ENCODE measurements at places on chromosomes 3 and 15.

DNA sequence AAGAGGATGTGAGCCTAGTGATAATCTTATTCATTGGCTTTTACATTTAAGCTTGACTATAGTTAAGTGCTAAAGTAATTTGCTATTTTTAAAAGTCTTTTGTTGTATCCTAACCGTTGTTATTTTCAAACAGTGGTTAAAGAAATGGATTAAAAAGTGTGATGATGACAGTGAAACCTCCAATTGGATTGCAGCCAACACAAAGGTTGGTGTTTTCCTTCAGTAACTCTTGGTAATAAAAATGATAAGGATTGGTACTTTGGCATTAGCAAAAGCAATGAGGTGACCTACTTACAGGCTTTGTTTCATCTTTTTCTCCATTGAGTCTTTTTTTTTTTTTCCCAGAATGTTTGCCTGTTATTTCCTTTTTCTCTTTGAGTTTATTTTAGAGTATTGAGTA is 87.5 kb upstream of the GOLGA6B start:
- no peak for DNase-seq

- no peak for DNase-seq
Observed at GRCh38 chr3:116947148-116947547, 237.6 kb downstream of the TUSC7 start.

- DNase-seq, result no peak
Observed at GRCh38 chr3:55431041-55431440, 56.1 kb downstream of the WNT5A start.

GRCh38 chr3:102106416-102107097 is 257.2 kb downstream of the NFKBIZ start:
- no peak for DNase-seq

DNA sequence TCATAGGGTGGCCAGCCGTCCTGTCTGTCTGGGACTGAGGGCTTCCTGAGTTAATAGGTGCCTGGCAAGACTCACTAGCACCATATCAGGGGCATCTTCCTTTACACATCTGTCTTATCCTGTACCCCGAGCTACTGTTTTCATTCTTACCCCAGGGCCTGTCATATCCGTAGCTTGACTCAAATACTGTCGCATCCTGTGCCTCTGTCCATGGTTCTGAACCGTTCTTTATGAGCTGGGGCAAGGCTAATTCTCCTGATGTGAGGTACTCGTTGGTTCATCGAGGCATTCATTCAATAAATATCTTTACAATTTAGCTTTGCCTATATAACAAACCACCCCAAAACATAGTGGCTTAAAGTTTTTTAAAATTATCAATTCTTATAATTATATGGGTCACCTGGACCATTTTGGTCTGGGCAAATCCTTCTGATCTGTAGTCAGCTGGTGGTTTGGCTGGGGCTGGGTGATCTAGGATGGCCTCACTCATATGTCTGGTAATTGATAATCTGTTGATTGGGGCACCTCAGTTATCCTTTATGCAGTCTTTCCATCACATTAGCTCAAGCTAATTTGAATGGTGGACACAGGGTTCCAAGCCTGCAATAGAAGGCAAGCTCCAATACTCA is 121.2 kb downstream of the TLE3 start:
- DNase-seq, result peak; percentile 67

DNA sequence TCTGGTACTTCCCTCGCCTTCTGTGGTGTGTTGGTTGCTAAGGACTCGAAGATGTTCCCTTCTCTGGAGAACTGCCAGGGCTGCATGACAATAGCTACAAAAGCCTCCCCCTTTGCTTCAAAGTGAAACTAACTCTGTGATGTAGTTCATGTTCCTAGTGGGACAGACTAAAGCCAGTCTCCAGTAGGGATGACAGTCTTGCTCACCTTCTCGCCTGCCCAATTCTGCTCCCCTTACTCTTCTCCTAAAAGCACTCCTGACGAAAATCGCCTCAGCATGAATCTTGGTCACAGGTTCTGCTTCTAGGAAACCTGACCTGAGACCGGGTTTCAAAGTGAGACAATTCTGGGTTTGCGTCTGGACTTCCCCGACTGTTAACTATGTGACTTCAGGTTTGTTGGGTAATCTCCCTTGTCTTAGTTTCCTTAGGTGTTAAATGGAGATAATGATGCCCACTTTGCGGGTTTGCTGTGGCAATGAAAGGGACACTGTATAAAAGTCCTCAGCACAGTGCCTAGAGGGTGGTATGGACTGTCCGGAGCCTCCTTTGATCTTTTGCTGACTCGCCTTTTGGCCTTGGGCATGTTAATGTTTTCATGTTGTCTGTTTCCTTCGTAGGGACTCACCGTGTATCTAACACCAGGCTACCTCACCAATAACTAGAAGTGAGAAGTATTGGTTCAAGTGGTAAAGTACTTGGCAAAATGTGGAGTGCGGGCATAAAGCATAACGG is 24.9 kb upstream of the THRB start:
- DNase-seq, result peak; percentile 56

DNA sequence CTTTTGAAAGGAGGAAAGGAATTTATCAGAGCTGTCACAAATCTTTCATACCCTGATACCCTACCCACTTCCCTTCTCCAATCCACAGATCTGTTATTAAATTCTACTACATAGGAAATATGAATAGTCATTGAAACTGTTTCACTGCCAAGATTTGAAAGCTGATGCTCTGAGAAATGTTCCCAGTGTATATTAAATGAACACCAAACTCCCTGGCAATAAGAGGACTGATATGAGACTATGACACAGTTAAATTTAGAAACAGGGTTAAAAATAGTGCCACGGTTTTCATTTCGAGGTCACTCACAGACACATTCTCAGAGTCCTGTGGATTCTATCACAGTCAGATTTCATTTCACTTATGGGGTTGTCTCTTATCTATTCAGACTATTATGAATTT is 27.2 kb upstream of the GBE1 start:
- no peak for DNase-seq

DNA sequence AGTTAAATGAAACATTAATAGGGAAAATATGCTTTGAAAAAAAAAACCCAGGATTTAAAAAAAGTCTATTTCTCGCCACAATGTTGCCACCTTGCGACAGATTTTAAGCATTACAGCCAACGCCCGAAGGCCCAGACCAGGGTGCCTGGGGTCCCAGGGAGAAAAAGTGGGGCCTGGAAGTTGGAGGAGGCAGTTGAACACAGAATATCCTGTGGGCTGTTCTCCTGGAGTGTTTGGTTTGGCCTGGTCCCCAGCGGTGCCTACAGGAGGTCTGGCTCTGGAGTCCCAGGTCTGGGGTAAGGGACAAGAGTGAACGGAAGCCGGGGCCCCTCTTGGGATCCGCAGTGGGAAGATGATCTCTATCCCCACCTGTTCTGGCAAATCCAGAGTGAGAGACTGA is 3.4 kb downstream of the RNU6-1 start:
- DNase-seq, result no peak

DNA sequence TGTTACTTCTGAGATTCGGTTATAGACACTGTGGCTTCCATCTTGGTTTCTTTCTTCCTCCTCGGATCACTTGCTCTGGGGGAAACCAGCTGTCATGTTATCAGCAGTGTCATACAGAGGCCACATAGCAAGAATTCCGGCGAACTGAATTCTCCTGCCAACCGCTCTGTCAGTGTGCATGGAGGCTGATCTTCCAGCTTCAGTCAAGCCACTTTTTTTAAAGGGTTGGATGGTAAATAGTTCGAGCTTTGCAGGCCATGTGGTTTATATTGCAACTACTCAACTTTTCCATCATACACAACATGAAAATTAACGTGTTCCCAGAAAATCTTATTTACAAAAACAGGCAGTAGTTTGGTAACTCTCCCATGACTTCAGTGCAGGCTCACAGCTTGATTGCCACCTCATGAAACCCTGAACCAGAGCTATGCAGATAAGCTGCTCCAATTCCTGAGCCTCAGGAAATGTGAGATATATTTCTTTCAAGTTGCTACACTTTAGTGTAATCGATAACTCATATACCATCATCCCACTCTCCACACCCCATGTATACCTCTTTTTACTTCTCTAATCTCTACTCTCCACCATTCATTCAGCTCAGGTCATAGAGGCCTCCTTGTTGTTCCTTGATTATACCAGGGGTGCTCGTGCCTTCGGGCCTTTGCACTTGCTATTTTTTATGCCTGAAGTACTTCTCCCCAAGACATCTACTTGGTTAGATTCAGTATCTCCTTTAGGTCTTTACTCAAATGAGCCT is 7.2 kb downstream of the RPL22L1 start:
- peak; percentile 40 for DNase-seq

DNA sequence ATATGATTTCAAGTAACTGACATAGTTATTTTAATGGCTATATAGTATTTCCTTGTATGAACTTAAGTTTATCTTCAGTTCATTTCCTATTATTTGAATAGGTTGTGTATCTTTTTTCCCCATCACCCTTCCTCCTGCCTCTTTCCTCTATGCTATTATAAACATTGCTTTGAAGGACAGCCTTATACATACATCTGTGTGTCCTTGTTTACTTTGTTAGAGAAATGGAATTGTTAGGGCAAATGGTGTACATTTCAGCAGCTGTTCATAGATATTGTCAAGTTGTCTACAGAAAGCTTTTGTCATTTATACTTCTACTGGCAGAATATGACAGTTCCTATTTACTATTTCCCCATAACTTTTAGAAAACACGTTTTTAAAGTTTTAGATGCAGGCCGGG is 18.4 kb downstream of the AKAP13 start:
- no peak for DNase-seq

DNA sequence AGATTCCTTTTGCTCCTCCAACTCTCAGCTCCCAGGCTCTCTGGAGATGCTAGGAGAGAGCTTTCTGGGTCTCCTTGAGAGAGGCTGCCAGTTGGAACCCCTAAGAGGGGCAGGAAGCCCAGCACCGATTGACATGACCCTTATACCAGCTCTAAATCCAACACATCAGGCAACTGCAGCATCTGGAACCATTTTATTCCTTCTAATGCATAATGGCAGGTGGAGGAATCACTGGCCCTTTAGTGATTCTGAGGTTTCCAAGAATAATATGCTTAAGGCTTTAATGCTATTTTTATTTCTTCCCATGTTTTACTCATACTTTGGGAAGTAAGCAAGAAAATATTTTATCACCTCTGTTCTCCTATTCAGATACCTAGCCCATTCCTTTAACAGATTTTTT is 60.3 kb upstream of the TEX264 start:
- DNase-seq, result no peak

DNA sequence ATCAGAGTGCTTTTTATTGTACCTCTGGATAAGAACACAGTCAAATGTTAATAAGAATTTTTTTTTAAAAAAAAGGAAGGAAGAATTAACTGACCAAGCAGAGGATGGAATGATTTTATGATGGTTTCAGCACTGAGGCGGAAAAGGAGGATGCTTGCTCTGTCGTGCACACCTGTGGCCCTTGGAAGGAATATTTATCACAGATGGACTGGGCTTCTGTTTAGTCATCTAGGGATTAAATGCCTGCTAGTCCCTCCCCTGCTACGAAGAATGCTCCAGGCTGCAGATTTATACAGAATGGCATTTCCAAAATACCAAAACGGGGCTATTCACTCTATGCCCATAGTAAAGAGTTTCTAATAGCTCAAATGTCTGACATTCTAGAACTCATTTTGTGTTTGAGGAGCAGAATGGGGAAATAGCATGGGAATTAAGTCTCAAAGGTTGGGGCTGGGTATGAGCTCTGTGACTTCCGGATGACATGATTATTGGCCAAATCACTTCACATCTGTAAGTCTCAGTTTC is 92.8 kb upstream of the BCL6 start:
- no peak for DNase-seq

DNA sequence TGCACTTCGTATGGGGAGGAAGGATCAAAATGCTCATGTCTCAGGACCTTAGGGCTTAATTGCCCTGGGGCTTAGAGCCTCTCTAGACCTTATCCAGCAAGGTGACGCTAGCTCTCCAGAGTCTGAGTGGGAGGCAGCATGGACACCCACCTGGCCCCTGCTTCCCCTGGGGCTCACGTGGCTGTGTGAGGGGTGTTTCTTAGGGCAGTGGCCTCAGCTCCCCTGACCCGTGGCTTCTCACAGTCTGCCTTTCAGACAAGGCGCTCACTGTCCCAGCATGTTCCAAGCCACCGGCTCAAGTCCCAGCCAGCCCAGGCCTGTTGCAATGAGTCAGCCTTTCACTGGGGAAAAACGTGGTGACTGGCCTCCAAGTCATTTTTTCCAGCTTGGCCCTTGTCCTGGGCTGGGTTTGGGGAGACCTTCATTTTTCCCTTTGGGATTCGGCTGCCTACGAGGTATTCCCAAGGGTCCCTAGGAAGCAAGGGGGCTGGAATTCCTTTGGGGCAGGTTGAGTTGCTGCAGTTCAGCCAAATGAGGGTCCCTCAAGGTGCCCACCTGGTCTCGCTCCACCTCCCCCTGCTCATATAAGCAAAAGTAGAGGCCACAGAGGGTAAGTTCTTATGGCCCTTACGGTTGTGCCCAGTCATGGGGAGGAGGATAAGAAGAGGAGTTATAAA is 15.7 kb downstream of the BHLHE40 start:
- peak; percentile 90 for DNase-seq

GRCh38 chr3:68256635-68257223 is 602.3 kb upstream of the SUCLG2 start:
- DNase-seq, result no peak

- DNase-seq, result no peak
Observed at GRCh38 chr3:178117641-178118040, 418.6 kb upstream of the KCNMB2 start.

GRCh38 chr15:66572146-66572545 is 6.3 kb upstream of the LCTL start:
- no peak for DNase-seq

DNA sequence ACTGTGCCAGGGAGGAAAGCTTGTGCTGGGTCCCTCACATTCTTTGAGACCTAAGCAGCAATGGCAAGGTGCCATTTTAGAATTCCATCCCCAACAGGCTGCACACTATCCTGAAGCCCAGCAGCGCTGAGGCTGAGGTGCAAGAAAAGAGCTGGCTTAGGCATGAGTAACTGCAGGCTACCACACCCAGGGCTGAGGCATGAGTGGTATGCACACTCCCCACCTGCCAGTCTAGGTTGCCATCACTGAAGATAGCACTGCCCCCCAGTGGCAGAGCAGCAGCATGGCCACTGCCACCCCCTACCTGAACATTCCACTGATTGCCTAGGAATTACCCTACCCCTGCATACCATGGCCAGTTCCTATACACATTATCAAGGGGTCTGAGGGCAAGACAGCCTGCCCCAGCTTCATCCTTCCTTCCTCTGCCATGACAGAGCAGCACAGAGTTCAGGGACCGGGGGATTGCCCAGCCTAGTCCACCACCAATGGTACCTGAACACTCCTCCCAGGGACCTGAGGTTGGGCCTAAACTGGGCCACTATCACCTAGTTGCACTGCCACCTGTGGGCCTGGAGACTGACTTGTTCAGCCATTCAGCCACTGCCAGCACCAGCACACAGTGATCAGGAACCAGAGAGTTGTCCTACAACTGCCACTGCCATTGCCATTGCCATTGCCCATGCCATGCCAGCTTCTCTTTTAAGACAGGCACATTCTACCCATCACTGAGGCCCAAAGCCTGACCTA is 129.8 kb downstream of the SATB1 start:
- peak; percentile 89 for DNase-seq

DNA sequence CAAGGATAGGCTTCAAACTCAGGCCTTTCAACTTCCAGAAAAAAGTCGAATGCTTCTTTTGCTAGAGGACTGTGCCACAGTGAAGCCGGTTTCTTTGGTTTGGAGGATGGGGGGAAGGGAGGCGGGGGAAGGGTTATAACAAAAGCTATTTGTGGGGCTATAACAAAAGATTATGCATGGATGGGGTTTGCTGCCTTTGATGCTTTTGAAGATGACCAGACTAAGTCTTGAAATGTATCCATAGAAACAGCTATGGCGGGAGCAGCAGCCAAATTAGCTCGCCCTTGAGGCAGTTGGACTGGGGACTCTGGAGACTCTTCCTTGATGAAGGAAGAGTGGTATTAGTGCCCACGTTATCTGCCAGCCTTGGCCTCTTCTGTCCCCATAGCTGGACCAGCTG is 47.5 kb downstream of the SRGAP3 start:
- no peak for DNase-seq

GRCh38 chr3:48468329-48468731 is 21.8 kb downstream of the ATRIP start:
- no peak for DNase-seq

All from AG20443 (cell line).